HCT116 (cell line): ENCODE measurements at places on chromosomes 3 and 15. TPM values are rescaled to one million over a fixed set of nuclear protein-coding genes. Genes with fewer than 3 reads are reported as not detected.

Gene GREM1
- total RNA-seq: 0.66 TPM

- peaks cover 6% of the 10 kb centered on the region; the same call in 1 of the 2 replicates for H3K36me3 ChIP-seq
- no peak for DNase-seq
- H3K4me3 ChIP-seq: no peak overlapping the region
- no peak overlapping the region for H3K27ac ChIP-seq
Measured at GRCh38 chr15:101242160-101242998, 9.5 kb downstream of the CHSY1 start.

DNA sequence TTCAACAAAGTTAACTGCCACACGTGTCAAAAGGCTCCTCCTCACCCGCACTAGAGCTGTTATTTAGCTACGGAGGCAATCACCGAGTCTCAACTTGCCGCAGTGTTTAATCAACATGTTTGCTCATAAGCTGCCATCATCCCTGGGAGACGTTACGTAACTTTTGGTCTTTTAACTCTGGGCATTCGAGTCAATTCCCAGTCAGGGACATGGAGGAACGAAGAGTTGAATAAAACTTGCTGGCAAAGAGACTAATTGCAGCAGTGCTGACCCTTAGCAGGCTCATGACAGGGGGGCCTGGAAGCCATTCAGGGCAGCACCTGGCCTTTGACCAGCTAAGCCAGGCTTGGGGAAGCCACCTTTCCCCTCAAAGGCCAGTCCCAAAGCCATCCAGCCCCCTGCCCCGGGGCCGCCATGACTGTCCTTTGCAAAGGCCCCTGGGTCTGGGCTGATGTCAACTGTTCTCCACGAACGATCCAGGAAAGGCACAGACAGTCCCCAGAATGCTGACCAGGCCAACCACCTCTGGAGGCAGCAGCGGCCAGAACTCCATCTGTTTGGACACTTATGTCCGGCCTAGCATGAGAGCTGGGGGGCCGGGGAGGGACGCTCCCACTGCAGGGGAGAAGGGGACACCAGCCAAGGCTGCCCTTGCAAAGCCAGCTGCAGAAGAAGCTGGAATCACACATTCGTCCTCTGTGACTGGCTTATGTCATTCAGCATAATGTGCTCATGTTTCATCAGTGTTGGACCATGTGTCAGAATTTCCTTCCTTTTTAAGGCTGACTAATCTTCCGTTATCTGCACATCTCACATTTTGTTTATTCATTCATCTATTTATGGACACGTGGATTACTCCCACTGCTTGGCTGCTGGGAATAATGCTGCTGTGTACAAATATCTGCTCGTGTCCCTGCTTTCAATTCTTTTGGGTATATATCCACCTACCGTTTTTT lies 43.7 kb downstream of the PCSK6 start:
- H3K27me3 ChIP-seq: no peaks in the 10 kb centered on the region
- no peak overlapping the region for H3K27ac ChIP-seq
- no peak for DNase-seq
- H3K4me1 ChIP-seq: no peaks in the 10 kb centered on the region

GRCh38 chr3:171874879-171875278 lies 31.7 kb downstream of the TMEM212 start:
- no peaks in the 10 kb centered on the region for H3K36me3 ChIP-seq
- DNase-seq: no peak
- no peak overlapping the region for H3K4me3 ChIP-seq
- no peak overlapping the region for H3K27ac ChIP-seq
- no peaks in the 10 kb centered on the region; the same call in 1 of the 2 replicates for H3K4me1 ChIP-seq

DNA sequence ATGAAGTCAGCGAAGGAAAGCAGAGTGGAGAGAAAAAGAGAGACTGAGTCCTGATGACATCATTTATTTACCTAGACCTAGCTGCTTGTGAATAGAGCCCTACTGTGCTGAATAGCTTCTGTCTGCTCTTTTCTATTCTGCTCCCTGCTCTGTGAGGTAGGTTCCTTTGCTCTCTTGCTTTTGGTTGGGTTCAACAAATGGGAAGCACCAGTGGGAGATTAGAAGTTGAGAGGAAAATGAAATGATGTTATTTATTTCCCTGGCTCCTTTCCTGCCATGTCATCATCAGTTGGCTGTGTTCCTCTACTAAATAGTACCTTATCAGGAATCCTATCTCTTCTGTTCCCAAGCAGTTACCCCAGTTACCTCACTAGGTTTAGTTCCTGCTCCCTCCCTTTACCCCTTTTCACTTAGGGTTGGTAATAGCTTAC lies 23.5 kb downstream of the DTWD1 start:
- no peaks in the 10 kb centered on the region for H3K27me3 ChIP-seq
- H3K4me1 ChIP-seq: no peaks in the 10 kb centered on the region
- no peak for DNase-seq
- no peak overlapping the region for H3K4me3 ChIP-seq
- no peak overlapping the region for H3K27ac ChIP-seq
- H3K36me3 ChIP-seq: 0 out of 2 replicates have a peak, but pooled peaks cover 4% of the 10 kb centered on the region

Gene CFAP100
- total RNA-seq: not detected

GRCh38 chr3:143200001-143200924 lies 80.7 kb downstream of the CHST2 start:
- H3K4me1 ChIP-seq: no peaks in the 10 kb centered on the region
- DNase-seq: no peak
- H3K27me3 ChIP-seq: no peaks in the 10 kb centered on the region; the same call in 1 of the 2 replicates

DNA sequence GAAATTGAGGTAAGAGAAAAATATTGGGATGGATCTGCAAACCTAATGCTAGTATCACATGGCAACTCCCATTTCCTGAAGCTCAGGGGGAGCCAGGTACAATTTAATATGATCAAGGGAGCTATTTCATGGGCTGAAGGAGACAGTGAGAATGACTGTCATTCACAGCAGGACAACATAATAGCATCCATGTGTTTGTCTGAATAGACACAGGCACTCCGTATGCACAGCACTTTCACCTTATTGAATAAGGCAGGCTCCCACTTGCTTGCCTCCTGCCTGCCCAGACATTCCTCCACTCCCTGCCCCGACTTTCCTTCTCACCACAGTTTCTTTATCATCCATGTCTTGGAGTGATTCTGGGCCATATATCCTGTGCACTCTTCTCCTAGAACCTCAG lies 156.6 kb upstream of the SLC24A5 start:
- no peaks in the 10 kb centered on the region for H3K36me3 ChIP-seq
- DNase-seq: no peak
- H3K27me3 ChIP-seq: no peaks in the 10 kb centered on the region
- H3K4me3 ChIP-seq: no peak overlapping the region
- no peak overlapping the region for H3K27ac ChIP-seq
- no peaks in the 10 kb centered on the region for H3K4me1 ChIP-seq

Gene ATP10A
- 0.02 TPM for total RNA-seq

GRCh38 chr3:108071368-108071767 lies 19.5 kb downstream of the CD47 start:
- H3K27ac ChIP-seq: no peak overlapping the region
- H3K4me1 ChIP-seq: no peaks in the 10 kb centered on the region
- no peaks in the 10 kb centered on the region for H3K27me3 ChIP-seq
- no peaks in the 10 kb centered on the region for H3K36me3 ChIP-seq
- H3K4me3 ChIP-seq: no peak overlapping the region

DNA sequence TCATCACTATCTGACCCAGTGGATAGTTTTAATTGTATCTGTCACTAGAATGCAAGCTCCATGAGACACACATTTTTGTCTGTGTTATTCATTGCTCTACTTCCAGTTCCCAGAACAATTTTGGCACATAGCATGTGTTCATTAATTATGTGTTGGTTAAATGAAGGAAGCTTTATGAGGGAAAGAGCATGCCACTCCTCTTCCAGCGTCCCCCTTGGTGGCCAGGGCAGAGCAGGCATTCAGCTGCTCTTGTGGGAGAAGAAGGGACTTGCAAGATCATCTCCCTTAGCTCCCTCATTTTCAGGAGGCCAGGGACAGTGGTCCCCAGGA lies 489 bp upstream of the GALNT15 start:
- peaks cover 9% of the 10 kb centered on the region; the same call in 1 of the 2 replicates for H3K4me1 ChIP-seq
- DNase-seq: no peak
- no peaks in the 10 kb centered on the region for H3K36me3 ChIP-seq
- H3K4me3 ChIP-seq: no peak overlapping the region
- H3K27me3 ChIP-seq: no peaks in the 10 kb centered on the region

Gene PIERCE2
- 2.0 TPM for total RNA-seq

Gene PLCH1
- 3.8 TPM for total RNA-seq

DNA sequence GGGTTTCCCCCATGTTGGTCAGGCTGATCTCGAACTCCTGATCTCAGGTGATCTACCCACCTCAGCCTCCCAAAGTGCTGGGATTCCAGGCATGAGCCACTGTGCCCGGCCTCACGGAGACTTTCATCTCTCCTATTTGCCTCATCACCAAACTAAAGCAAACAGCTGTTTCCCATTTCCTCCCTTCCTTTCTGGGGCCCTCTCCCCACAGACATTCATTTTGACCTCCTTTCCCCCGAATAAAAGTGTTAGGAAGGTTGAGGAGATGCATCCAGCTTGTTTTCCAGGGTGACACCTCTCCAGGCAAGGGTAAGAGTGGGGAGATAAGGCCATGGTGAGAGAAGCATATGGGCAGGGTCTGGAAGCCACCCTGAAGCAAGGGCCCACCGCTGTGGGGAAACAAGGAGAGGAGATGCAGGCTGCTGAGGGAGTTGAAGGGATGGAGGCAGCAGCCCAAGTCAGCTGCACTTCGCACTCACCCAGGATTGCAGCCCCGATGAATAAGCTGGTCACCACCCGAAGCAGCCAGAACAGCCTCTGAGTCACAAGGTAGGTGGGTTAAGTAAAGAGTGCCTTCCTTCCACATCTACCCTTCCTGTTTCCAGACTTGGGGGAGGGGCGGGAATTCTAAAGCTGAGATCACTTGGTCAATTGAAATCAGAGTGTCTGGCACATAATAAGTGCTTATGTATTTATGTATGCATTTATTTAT lies 7.7 kb downstream of the DUOXA2 start:
- DNase-seq: peak; percentile 16
- no peaks in the 10 kb centered on the region for H3K36me3 ChIP-seq
- H3K4me3 ChIP-seq: no peak overlapping the region
- H3K27me3 ChIP-seq: no peaks in the 10 kb centered on the region
- peaks cover 2% of the 10 kb centered on the region; the same call in 1 of the 2 replicates for H3K4me1 ChIP-seq

DNA sequence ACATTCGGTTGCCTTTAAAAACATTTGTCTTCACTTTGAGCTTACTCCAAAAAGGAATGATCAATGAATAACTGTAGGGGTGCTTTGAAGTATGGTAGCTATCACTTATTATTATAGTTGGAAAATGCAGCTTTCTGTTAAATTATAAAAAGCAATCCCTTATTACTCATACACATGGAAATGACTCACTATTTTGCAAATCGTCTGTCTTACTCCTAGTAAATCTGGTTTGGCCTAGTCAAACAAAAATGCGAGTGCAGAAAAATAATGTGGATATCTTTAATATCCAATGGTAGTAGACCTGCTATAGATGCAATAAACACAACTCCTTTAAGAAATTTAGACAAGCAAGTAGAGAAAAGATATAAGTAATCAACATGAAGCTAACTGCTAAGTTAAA lies 112.5 kb downstream of the ZIC1 start:
- H3K4me3 ChIP-seq: no peak overlapping the region
- no peaks in the 10 kb centered on the region for H3K36me3 ChIP-seq
- H3K27me3 ChIP-seq: no peaks in the 10 kb centered on the region
- DNase-seq: no peak
- H3K4me1 ChIP-seq: no peaks in the 10 kb centered on the region
- H3K27ac ChIP-seq: no peak overlapping the region

GRCh38 chr15:57597431-57597830 lies 5.7 kb downstream of the MYZAP start:
- H3K4me3 ChIP-seq: no peak overlapping the region
- H3K27ac ChIP-seq: no peak overlapping the region
- peaks cover 2% of the 10 kb centered on the region for H3K4me1 ChIP-seq
- no peaks in the 10 kb centered on the region for H3K27me3 ChIP-seq
- H3K36me3 ChIP-seq: no peaks in the 10 kb centered on the region

- no peak for DNase-seq
- H3K36me3 ChIP-seq: no peaks in the 10 kb centered on the region
- H3K27ac ChIP-seq: no peak overlapping the region
- no peaks in the 10 kb centered on the region for H3K4me1 ChIP-seq
- no peaks in the 10 kb centered on the region for H3K27me3 ChIP-seq
Measured at GRCh38 chr3:52393131-52393807, 51.6 kb downstream of the SEMA3G start.

Gene CTXN2
- total RNA-seq: not detected

- H3K4me1 ChIP-seq: no peaks in the 10 kb centered on the region
- H3K36me3 ChIP-seq: no peaks in the 10 kb centered on the region
- H3K27ac ChIP-seq: no peak overlapping the region
- H3K27me3 ChIP-seq: no peaks in the 10 kb centered on the region
- H3K4me3 ChIP-seq: no peak overlapping the region
- no peak for DNase-seq
Measured at GRCh38 chr3:151009430-151009829, 36.9 kb upstream of the CLRN1 start.

Gene THPO
- not detected for total RNA-seq

DNA sequence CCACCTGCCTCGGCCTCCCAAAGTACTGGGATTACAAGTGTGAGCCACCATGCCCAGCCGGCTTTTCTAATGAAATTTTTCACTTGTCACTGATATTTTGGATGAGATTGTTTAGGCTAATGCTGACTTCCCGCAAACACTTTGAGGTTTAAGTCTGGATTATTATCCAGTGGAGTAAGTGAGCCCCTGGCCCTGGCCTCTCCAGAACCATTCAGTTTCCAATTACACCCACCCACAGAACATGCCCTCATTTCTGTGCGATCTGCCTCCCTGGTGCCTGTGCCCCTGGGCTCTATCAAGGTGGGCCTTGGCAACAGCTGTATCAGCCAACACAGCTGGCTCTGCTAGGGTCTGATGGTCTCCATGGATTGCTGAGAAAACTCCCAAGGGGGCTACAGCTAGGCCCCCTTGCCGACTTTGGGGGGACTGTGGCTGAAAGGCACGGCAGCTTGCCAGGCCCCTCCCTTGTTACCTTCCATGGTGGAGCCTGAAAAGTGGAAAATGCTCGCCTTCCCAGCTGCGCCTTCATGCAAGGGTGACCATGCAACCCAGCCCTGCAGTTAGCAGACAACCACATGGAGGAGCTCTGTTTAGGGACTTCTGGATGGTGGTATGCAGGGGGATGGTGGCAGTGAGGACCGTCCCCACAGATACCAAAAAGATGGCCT lies 288.9 kb downstream of the FAM43A start:
- H3K36me3 ChIP-seq: no peaks in the 10 kb centered on the region
- H3K4me3 ChIP-seq: no peak overlapping the region
- no peaks in the 10 kb centered on the region for H3K4me1 ChIP-seq
- H3K27me3 ChIP-seq: no peaks in the 10 kb centered on the region
- H3K27ac ChIP-seq: no peak overlapping the region
- no peak for DNase-seq

- DNase-seq: no peak
- no peaks in the 10 kb centered on the region for H3K4me1 ChIP-seq
- H3K27ac ChIP-seq: no peak overlapping the region
- H3K27me3 ChIP-seq: peaks cover 28% of the 10 kb centered on the region
- H3K36me3 ChIP-seq: no peaks in the 10 kb centered on the region
Measured at GRCh38 chr15:91219206-91219605, 119.1 kb downstream of the SV2B start.

Gene SEMA3G
- total RNA-seq: 4.2 TPM

GRCh38 chr15:89335298-89336041 lies 846 bp upstream of the POLG start:
- H3K27ac ChIP-seq: peak overlapping the region; percentile 52
- no peaks in the 10 kb centered on the region for H3K27me3 ChIP-seq
- H3K4me1 ChIP-seq: peaks cover 9% of the 10 kb centered on the region
- peak overlapping the region; percentile 59 for H3K4me3 ChIP-seq
- no peak for DNase-seq
